ENCODE measurements at places on chromosomes 12 and 14. TPM values are rescaled to one million over a fixed set of nuclear protein-coding genes. Genes with fewer than 3 reads are reported as not detected.

DNA sequence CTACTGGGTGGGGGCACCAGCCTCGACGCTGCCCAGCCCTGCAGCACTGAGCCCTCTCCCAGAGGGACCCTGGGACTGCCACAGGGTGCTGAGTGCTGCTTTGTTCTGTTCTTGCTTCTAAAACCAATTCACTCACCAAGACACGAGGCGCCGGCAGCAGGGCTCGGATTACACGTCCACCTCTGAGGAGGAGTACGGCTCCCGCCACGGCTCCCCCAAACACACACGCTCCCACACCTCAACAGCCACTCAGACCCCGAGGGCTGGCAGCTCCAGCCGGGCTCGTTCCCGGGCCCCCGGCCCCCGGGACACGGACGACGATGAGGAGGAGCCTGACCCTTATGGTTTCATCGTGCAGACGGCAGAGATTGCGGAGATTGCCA is 24.3 kb downstream of the CEP170B start:
- no peak overlapping the region for H3K27ac ChIP-seq
- H3K4me3 ChIP-seq = no peak overlapping the region
- no peaks in the 10 kb centered on the region for H3K27me3 ChIP-seq
- no peak for DNase-seq
- H3K4me1 ChIP-seq = no peaks in the 10 kb centered on the region
- H3K36me3 ChIP-seq = no peaks in the 10 kb centered on the region

CCDC91 gene
- total RNA-seq = 12.0 TPM

- peak overlapping the region; percentile 5 for H3K27ac ChIP-seq
- H3K27me3 ChIP-seq = no peaks in the 10 kb centered on the region
- no peak for DNase-seq
- H3K4me3 ChIP-seq = peak overlapping the region; percentile 28
- H3K4me1 ChIP-seq = peaks cover 70% of the 10 kb centered on the region
Measured at GRCh38 chr12:89236748-89237383, 115.4 kb downstream of the DUSP6 start.

DNA sequence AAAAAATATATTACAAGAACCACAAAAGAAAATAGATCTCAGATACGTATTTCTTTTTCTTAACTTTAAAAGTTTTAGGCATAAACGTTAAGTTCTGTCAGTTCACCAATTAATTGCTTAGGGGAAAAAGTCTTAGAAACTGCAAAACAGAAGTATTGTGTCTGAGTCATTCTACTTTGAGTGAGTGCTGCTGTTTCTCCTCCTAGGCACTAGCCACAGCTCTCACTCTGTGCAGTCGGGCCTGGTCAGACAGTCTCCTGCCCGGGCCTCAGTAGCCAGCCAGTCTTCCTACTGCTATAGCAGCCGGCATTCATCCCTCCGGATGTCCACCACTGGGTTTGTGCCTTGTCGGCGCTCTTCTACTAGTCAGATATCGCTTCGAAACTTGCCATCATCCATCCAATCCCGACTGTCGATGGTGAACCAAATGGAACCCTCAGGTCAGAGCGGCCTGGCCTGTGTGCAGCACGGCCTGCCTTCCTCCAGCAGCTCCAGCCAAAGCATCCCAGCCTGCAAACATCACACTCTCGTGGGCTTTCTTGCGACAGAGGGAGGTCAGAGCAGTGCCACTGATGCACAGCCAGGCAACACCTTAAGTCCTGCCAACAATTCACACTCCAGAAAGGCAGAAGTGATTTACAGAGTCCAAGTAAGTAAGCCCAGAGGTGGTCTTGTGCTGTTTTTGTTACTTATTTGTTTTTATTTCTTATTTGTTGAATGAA is 201.3 kb downstream of the PCNX1 start:
- H3K4me3 ChIP-seq = no peak overlapping the region
- no peaks in the 10 kb centered on the region for H3K27me3 ChIP-seq
- DNase-seq = peak; percentile 54
- H3K36me3 ChIP-seq = peaks cover 45% of the 10 kb centered on the region
- H3K4me1 ChIP-seq = peaks cover 5% of the 10 kb centered on the region

ACSS3 gene
- not detected for total RNA-seq

THTPA gene
- 14.5 TPM for total RNA-seq

DNA sequence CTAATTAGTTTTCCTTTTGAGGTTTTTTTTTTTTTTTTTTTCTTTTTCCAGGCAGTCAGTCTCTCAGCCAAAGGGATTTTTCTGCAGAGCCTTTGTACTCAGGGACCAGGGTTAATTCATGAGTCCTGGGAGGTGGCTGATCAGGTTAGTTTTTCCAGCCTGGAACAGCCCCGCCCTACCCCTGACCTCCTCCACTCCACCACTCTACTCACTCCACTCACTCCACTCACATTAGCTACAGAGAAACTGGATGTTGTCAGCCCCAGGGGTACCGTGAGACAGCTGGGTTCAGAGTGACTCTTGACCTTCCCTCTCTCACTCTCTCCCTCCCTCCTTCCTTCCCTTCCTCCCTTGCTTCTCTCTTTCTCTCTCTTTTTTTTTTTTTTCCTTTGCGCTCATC is 161.0 kb downstream of the CRADD start:
- peaks cover 1% of the 10 kb centered on the region for H3K36me3 ChIP-seq
- no peak overlapping the region for H3K27ac ChIP-seq
- H3K4me3 ChIP-seq = no peak overlapping the region
- DNase-seq = no peak
- no peaks in the 10 kb centered on the region for H3K27me3 ChIP-seq
